Cardiac ventricle fibroblast (primary cell): ENCODE measurements at places on chromosomes 4 and X. TPM values are rescaled to one million over a fixed set of nuclear protein-coding genes. Genes with fewer than 3 reads are reported as not detected.

The PRSS12 gene
- under 0.01 TPM in 1 of 2 replicates, not detected in the other for total RNA-seq

The USP27X gene
- 2.1 and 2.6 TPM in 2 replicates for total RNA-seq

The ELOVL6 gene
- 5.0 and 5.9 TPM in 2 replicates for total RNA-seq

The STAP1 gene
- not detected in 2 replicates for total RNA-seq

The RIBC1 gene
- total RNA-seq = 0.19 and 0.64 TPM in 2 replicates

The ANXA10 gene
- total RNA-seq = 1.5 and 2.7 TPM in 2 replicates
